ENCODE measurements at places on chromosomes 2 and 18.

- DNase-seq: no peak
Measured at GRCh38 chr2:152513681-152514080, 178.7 kb downstream of the FMNL2 start.

- no peak for DNase-seq
Measured at GRCh38 chr2:189150033-189150432, 29.5 kb downstream of the COL5A2 start.

- DNase-seq: peak; percentile 18
Measured at GRCh38 chr2:223560749-223561435, 41.3 kb downstream of the SCG2 start.

GRCh38 chr2:205732314-205732713 is 50.0 kb downstream of the NRP2 start:
- no peak for DNase-seq

GRCh38 chr2:112749755-112750559 is 14.5 kb downstream of the CKAP2L start:
- DNase-seq: peak; percentile 80

- DNase-seq: no peak
Measured at GRCh38 chr2:28905533-28905932, 11.1 kb downstream of the WDR43 start.

GRCh38 chr2:200406379-200406778 is 99.9 kb downstream of the SPATS2L start:
- no peak for DNase-seq

- DNase-seq: peak; percentile 44
Measured at GRCh38 chr2:74142340-74142739, 5.4 kb downstream of the BOLA3 start.

- no peak for DNase-seq
Measured at GRCh38 chr18:67290421-67290820, 226.1 kb downstream of the DSEL start.

GRCh38 chr18:4813708-4814107 is 358.6 kb upstream of the DLGAP1 start:
- DNase-seq: no peak

DNA sequence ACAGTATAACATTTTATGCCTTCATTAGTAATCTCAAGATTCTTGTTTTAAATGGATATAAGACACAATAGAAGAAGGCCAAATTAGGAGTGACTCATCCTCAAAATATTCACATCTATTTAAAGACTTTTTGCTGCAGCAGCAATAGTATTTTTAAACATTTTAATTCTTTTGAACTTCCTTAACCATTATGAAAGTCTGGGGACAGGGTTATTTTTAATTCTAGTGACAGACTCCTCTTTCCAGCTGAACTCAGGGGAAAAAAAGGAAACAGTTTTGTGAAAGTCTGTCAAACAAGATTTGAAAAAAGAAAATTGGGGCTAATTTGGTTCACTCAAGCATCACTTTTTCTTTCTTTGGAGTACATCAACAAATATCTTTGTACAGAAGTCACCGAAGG is 541.8 kb downstream of the NUP35 start:
- no peak for DNase-seq

GRCh38 chr2:37622450-37623100 is 48.9 kb downstream of the CDC42EP3 start:
- DNase-seq: no peak

GRCh38 chr2:170743530-170744239 is 26.5 kb upstream of the ERICH2 start:
- DNase-seq: no peak

DNA sequence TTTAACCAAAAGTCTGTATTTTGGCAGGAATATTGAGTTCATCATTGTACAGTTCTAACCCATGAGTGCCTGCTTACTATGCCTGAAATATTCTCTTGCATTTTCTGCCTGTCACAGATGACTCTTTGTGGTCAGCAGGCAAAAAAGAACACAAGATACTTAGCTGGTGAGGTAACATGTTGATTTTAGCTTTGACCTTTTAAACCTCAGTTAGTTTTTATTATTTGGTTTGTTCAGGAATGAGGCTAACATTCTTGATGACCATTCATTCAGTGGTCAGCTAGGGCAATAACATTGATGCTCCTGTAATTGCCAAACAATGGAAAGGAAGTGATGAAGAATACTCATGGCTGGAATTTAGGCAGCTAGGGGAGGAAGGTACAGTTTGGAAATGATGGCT is 491.2 kb downstream of the PIK3C3 start:
- DNase-seq: no peak

DNA sequence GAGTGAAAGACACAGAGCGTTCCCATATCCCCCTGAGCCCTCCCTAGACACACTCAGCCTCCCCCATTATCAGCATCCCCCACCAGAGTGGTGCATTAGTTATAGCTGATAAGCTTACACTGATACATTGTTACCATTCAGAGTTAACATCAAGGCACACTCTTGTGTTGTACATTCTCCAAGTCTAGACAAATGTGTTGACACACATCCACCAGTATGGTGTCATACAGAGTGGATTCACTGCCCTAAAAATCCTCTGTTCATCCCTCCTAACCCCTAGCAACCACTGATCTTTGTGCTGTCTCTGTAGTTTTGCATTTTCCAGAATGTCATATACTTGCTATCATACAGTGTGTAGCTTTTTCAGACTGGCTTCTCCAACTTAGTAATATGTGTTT is 78.0 kb upstream of the RPL31 start:
- no peak for DNase-seq

GRCh38 chr2:209441541-209441940 is 17.7 kb downstream of the MAP2 start:
- DNase-seq: peak; percentile 31

DNA sequence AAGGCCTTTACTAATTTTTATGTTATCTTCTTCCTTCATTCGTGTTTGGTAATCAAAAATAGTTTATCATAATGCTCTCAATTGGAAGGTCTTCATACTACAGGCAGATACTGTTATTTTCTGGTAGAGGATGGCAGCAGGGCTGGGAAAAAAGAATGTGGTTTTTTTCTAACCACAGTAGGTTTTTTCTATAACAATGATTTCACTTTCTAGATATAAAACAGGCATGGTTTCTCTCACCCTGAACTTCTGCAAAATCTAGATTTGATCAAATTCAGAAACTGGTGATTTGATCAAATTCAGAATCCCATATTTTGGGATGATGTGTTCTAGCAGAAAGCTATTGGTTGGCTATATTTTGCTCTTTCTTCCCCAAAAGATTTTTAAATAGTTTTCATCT is 27.6 kb downstream of the BCL11A start:
- no peak for DNase-seq

- no peak for DNase-seq
Measured at GRCh38 chr18:40752316-40752715, 1202.7 kb upstream of the PIK3C3 start.

- peak; percentile 87 for DNase-seq
Measured at GRCh38 chr18:6219116-6219717, 195.5 kb downstream of the L3MBTL4 start.

DNA sequence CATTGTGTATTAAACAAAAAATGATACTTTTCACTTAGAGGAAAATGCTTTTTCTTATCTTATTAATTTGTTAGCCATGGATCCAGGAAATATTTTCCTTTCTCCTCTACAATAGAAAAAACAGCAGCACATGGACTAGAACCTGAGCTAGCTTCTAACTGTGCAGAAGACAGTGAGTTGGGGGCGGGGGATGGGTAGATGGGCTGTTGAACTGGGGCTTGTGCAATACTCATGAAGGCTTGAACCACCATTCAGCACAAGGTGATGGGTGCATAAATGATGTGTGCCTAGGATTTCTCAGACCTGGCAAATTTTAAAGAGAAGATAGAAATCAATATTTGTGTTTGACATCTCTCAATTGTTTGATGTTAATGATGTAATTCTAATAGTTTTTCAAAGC is 42.0 kb downstream of the COL5A2 start:
- DNase-seq: no peak

DNA sequence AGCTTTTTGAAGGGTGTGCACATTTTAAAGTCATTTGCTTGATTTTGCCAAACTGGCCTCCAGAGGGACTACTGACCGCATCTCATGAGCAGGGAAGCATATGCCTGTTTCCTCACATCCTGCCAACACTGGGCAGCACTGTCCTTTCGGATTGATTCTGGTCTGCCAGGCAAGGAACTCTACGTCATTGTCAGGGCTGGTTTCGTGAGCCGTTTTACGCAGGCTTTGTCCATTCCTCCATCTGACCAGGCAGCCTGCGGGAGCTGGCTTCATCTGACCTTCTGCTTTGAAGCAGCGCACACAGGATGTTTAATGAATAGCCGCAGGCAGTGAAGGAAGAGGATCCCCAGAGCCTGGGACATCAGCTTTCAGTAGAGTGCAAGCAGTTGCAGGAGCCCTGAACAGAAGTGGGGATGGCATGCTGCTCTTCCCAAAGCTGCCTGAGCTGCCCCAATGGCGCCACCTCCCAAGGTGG is 46.3 kb upstream of the SEMA4C start:
- no peak for DNase-seq

- no peak for DNase-seq
Measured at GRCh38 chr2:75320898-75321598, 121.7 kb upstream of the TACR1 start.

DNA sequence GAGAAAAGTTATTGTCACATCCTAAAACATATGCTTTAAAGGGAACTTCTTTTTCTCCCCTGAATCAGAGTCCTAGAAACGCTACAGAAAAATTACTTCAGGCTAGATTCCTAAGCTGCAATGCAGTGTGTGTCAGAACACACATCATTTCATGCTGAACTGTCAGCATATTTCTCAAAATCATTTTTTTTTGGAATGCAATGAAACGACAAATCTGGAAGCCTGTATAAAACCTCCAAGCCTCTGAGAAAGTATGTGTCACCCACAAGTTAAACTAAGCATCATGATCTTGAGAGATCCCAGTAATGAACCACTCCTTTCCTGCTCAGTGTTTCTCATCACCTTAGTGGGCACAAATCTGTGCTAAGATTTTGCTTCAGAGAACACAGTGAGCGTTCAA is 276.2 kb downstream of the ZNF521 start:
- no peak for DNase-seq

DNA sequence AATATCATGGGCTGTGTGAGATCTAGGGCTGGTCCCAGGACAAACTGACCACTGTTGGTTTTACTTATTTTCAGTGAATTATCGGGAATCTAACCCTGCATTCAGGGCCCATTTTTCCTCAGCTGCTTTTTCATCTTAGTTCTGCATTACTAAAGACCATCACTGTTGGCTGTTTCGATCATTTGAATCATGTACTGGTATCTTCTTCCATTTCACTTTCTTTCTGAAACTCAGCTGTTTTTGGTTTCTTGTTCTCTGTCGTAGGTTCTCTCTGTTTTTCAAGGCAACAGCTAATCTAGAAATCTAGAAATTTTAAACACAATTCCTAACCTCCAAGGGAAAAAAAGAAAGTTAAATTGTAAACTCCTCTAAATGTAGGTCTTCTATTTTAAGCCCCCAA is 159.9 kb upstream of the SESTD1 start:
- no peak for DNase-seq

DNA sequence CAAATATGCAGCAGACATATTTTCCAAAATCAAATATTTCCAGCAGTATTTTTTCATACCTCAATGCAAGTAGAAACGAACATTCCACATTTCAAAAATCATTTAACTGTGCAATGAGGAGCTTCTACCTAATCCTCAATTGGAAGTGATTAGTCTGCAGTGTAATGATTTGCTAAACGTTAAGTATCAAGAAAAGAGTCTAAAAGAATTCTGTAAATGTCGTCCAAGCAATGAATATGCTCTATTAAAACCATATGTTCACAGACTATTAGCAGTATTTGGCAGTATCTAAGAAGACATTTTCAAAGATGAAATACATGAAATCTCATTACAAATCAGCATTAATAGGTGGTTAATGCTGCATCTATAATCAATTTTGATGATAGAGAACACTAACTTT is 15.9 kb downstream of the DYM start:
- no peak for DNase-seq

Measured in neural progenitor cell (in vitro differentiated cells).